Thoracic aorta (tissue), 2 donors: ENCODE measurements at places on chromosomes 6 and 20. TPM values are rescaled to one million over a fixed set of nuclear protein-coding genes. Genes with fewer than 3 reads are reported as not detected.

NEDD9 gene
- 122 TPM for total RNA-seq

DNA sequence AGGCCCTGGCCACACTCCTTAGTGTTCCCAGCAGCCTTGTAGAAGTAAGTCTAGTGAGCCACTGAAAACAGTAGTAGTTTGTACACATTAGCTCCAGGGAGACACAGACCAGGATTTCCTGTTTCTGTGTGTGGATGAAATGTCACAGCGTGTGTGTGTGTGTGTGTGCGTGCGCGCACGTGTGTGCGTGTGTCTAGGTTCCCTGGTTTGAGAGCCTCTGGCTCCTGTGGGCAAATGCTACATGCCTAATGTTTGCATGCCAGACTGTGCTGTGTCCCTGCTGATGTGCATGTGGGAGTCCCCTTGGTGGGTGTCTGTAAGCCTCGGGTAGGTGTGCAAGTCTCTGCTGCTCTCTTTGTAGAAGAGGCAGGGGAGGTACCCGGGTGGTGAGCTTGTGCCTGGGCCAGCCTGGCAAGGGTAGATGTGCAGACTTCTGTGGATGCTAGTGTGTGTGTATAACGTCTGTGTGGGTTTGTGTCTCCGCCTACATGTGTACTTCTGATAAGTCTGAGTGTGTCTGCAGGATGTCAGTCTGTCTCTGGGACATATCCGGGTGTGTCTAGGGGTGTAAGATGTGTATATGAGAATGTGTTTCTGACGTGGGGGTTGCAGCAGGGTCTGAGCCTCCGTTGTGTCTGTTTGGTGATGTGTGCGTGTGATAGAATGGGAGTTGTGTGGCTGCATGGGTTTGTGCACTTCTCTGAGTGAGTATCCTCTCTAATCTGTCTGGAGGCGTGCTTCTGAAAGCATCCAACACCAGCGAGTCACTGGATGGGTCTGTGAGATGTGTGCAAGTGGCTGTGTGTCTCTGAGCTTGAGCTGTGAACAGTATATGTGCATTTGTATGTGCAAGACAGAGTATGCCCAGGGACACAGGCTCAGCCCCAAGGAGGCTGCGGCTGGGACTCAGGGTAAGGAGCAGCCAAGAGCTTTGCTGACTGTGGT is 19.0 kb upstream of the TLDC2 start:
- DNase-seq: no peak

- DNase-seq: no peak
Observed at GRCh38 chr6:2784930-2785329, 19.7 kb downstream of the WRNIP1 start.

GFRA4 gene
- not detected for total RNA-seq

DNA sequence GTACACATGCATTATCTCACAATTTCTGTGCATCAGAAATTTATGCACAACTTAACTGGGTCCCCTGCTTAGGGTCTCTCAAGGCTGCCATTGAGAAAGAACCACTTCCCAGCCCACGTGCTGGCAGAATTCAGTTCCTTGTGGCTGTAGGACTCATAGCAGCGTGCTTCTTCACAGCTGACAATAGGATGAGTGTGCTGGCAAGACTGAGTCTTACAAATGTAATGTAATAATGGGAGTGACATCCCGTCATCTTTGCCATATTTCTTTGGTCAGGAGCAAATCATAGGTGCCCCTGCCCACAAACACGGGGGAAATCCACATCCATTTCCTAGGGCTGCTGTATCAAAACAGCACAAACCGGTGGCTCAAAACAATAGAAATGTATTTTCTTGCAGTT is 77.4 kb downstream of the FIG4 start:
- no peak for DNase-seq

DNA sequence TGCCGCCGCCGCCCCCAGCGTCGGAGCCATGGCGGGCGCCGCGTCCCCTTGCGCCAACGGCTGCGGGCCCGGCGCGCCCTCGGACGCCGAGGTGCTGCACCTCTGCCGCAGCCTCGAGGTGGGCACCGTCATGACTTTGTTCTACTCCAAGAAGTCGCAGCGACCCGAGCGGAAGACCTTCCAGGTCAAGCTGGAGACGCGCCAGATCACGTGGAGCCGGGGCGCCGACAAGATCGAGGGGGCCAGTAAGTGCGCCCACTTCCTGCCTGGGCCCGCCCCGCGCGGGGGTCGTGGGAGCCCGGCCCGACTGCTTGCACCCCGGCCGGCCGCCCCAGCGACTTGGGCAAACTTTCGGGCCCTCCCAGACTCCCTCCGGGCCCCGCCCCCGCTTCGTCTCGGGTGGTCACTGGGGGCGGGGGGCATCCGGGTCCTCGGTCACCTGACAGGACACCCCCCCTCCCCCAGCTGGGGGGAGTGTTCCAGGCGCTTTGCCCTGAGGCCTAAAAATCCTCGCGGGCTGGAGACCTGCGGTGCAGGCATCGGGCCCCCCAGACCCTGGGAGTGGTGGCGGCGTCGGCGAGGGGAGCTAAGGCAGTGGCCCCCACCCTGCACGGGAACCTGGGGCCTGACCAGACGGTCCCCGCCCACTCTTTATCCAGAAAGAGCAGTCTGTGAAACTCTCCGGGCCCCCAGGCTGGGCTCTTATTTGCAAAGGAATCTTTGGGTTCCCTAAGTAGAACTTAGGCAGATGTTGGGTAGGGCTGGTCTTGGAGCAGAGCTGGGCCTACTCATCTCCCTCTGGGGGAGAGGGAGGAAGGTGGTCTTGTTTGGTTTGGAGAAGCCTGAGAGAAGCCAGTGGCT is 501 bp downstream of the PLCG1 start:
- peak; percentile 38 for DNase-seq

- no peak for DNase-seq
Observed at GRCh38 chr20:42510686-42511085, 679.0 kb downstream of the PTPRT start.

UST gene
- total RNA-seq: 30.8 TPM

BPIFA1 gene
- total RNA-seq: not detected

DNA sequence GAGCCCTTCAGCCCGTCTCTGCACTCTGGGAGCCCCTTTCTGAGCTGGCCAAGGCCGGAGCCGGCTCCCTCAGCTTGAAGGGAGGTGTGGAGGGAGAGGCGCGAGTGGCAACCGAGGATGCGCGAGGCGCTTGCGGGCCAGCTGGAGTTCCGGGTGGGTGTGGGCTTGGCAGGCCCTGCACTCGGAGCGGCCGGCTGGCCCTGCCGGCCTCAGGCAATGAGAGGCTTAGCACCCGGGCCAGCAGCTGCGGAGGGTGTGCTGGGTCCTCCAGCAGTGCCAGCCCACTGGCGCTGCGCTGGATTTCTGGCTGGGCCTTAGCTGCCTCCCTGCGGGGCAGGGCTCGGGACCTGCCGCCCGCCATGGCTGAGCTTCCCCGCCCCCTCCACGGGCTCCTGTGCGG is 49.8 kb downstream of the GMPR start:
- no peak for DNase-seq

PDE7B gene
- total RNA-seq: 2.6 TPM

- DNase-seq: no peak
Observed at GRCh38 chr6:100691972-100692371, 189.2 kb downstream of the ASCC3 start.
